ENCODE measurements at places on chromosomes 3 and 15.

DNA sequence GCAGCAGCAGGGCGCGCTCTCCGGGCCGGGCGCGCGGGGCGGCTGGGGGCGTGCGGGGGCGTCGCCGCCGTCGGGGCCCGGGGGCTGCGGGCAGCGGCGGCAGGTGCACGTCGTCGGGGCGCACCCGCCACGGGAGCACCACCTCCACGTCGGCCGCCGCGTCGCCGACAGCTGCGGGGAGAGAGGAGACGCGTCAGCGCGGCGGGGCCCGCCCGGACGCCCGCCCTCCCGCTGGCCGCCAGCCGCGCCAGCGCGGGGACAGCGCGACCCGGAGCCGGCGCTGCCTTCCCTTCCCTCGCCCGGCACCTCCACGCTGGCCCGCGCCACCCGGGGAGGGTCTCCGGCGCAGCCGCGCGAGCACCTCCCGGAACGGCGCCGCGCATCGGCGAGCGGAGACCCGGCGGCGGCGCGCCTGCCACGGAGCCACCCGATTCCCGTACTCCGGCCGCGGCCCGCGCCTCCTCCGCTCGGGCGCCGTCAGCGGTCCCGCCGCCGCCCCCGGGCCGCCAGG lies 481 bp downstream of the ADAMTS17 start:
- DNase-seq, result peak; percentile 31

GRCh38 chr3:45337839-45338470 lies 50.4 kb upstream of the LARS2 start:
- no peak for DNase-seq

DNA sequence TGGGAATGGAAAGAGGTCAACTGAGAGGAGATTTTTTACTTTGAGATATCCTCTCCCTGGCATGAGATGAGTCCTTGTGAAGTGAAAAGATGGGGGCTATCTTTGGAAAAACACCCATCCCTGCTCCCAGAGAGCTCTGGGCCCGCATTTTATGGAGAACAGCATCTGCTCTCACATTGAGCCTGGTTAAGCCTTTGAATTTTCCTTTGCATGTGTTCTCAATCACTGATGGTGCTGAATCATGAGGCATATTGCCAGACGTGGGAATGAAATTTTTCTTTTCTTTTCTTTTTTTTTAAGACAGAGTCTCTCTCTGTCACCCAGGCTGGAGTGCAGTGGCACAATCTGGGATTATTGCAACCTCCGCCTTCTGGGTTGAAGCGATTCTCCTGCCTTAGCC lies 24.4 kb downstream of the TMEM45A start:
- DNase-seq, result no peak

GRCh38 chr3:160141485-160142185 lies 83.6 kb upstream of the C3orf80 start:
- no peak for DNase-seq

DNA sequence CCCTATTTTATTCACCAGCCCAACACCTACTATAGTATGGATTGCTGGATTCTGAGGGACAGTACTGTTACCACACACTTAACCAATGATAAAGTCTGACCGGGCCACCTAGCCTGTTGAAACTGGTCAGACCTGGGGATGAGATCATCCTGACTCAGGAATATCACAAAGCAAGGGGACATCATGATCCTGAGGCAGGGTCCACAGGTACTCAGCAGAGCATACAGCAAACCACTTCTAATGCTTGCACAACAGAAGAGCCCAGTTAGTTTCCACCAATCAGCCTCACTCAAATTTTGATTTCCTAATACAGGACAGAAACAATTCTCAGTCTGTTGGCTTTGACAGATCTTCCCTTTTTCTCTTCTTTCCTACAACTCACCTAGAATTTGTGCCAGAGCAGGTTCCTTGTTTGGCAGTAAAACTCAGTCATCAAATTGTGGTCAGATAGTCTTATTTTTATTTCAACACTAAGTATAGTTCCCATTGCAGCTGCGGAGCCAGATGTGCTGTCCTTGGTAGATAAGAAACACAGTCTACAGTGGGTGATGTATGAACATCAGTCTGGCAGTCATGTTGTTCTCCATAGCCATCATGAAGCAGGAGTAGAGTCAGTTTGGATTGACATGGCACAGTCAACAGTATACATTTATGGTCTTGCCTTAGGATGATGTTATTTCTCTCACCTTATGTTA lies 90.1 kb upstream of the PRR23C start:
- no peak for DNase-seq

GRCh38 chr15:85318048-85318731 lies 62.2 kb upstream of the AKAP13 start:
- DNase-seq, result peak; percentile 39

GRCh38 chr3:184570489-184570888 lies 8.9 kb downstream of the EPHB3 start:
- no peak for DNase-seq

GRCh38 chr3:49199239-49199899 lies 28.0 kb downstream of the KLHDC8B start:
- no peak for DNase-seq

GRCh38 chr15:45174069-45174468 lies 13.7 kb downstream of the SHF start:
- DNase-seq, result no peak

DNA sequence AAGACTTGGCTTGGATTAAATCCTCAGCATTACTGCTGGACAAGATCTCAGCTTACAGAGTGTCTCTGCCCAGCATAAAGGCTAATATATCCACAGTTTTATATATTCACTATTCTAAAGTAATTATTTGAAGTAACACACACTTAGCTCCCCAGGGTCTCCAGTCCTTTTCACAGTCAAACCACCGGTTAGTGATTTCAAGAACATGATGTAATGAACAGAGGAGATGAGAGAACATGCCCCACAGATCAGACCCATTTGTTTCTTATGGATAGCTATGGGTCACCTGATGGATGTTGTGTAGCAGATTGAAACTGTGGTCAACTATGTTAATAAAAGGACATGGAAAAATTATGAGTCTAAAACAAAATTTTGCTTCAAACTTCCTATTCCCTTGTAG lies 44.8 kb upstream of the MRPL3 start:
- no peak for DNase-seq

DNA sequence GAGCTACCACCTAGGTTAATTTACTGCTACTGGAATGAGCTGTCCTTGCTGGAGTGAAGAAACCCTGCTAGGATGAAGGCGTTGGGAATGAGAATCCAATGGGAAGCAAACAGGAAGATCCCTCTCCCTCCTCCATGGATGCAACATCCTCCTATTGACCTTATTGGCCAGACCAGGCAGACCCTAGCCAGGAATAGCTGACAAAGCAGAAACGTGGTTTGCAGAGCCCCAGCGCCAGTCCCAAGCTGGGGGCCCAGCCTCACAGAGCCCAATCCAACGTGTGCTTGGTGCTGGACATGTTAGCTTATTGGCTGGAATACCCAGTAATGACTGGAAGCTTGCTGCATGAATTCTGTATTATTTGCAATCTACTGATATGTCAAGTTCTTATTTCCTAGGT lies 273.1 kb downstream of the LRTM1 start:
- no peak for DNase-seq

- no peak for DNase-seq
Measured at GRCh38 chr3:127738192-127738840, 65.6 kb downstream of the ABTB1 start.

GRCh38 chr15:89898614-89899294 lies 5.0 kb upstream of the AP3S2 start:
- peak; percentile 66 for DNase-seq

DNA sequence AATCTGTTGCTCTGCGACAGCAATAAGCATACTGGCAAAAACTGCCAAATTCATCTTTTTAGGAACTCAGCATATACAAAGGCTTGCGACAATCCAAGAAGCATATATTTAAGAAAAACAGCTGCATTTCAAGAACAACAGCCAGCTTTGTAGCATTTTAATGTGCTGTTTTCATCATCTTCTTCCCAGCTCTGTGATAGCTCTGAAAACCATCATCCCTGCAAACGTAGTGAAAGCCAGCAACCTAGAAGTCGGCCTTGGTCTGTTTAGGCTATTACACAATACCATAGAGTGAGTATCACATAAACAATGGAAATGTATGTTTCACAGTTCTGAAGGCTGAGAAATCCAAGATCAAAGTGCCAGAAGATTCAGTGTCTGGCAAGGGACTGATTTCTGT lies 187.5 kb downstream of the NAALADL2 start:
- DNase-seq, result no peak

DNA sequence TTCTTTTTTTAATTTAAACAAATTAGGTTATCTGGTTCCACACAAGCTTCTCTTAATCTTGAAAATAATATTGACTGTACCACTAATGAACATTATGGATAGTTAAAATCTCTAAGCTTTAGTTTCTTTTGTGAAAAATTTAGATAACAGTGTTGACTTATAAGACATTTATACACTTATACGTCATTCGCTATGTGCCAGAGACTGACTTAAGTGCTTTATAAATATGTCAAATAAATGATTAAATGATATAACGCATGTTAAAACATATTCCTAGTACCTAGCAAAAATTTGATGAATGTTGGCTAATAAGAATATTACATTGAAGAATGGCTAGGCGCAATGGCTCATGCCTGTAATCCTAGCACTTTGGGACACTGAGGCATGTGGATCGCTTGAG lies 96.3 kb downstream of the PCCB start:
- DNase-seq, result no peak

DNA sequence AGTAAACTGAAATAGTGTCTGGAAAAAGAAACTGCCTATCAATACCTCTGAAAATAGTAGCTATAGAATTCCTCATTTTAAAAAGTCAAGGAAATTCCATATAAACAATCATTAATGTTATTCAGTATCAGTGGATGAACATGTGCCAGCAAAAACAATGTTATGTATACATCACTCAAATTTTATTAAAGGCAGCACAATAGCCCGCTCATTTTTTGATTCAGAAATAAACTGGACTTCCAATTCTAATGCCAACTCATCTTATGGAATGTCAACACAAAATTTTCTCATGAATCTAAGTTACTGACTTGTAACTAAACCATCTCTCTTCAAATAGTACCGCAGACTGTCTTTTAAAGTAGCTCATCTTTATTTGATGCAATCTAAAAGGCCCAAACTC lies 19.0 kb downstream of the THBS1 start:
- no peak for DNase-seq

DNA sequence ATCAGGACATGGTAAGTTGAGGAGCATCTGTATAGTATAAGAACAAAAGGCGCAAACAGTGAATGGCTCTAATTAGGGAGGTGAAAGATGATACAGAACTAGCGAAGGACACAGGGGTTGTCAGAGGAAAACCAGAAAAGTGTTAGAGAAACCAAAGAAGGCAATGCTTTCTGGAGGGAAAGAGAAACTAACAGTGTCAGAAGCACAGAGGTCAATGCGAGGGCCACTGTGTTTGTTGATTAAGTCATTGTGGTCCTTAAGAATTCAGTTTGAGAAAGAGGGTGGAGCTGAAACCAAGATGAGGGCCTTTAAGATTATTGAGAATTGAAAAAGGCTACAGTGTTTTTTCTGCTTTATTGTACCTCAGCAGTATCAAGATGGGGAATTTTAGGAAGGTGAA lies 28.8 kb downstream of the ATG7 start:
- no peak for DNase-seq

DNA sequence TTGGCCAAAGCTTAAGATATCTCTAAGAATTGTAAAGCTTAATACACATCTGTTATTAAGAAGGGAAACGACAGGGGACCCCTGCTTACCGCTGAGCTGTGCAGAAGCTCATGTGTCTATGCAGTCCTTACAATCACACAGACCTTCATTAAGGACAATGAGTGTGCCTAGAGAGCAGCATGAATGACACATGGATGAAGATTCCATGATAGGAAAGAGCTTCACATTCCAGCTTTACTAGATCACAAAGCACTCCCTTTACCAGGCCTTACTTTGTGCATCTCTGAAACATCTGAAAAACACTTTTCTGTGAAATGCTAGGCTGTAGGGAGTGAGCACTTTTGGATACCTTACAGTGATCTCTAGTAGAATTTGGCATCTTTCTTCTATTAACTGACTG lies 32.0 kb downstream of the RNF168 start:
- DNase-seq, result no peak

DNA sequence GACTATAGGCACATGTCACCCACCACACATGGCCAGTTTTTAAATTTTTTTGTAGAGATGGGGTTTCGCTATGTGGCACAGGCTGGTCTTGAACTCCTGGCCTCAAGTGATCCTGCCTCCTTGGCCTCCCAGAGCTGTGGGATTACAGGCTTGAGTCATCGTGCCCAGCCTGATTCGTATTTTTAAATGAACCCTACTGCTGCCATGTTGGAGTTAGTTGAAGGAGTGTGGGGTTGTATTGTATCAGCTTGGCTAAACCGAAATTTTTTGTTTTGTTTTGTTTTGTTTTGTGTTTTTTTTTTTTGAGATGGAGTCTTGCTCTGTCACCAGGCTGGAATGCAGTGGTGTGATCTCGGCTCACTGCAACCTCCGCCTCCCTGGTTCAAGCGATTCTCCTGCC lies 11.8 kb upstream of the ZNF770 start:
- no peak for DNase-seq
